ENCODE measurements at places on chromosomes 5 and 9.

- DNase-seq = no peak
These were observed 43.7 kb downstream of the GLRX start for GRCh38 chr5:95778713-95779436.

- no peak for DNase-seq
These were observed 29.0 kb upstream of the CDKN2B start for GRCh38 chr9:22037954-22038690.

GRCh38 chr5:79961716-79962574 is 29.1 kb downstream of the MTX3 start:
- DNase-seq = no peak

- DNase-seq = no peak
These were observed 599.8 kb downstream of the PDE4D start for GRCh38 chr5:59293700-59294099.

GRCh38 chr5:75274486-75274885 is 37.8 kb upstream of the ANKRD31 start:
- no peak for DNase-seq

DNA sequence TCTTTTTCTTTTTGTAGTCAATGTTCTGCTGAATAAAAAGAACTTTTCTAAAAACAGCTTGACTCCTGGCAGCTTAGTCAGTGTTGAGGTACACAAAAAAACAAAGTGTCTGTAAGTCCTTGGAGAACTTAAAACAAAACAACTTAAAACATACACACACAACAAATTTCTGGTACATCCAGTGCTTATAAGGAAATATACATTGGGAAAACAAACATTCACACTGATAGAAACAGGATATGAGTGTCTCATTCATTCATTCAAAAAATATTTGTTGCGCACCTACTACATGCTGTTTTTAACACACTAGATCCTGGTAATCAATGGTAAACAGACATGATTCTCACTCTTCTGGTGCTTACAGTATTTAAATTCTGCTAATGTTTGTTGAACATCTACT is 27.4 kb upstream of the MEGF9 start:
- no peak for DNase-seq

GRCh38 chr5:111299831-111300432 is 75.7 kb downstream of the CAMK4 start:
- DNase-seq = no peak

GRCh38 chr9:99058964-99059921 is 45.7 kb upstream of the TGFBR1 start:
- DNase-seq = no peak

DNA sequence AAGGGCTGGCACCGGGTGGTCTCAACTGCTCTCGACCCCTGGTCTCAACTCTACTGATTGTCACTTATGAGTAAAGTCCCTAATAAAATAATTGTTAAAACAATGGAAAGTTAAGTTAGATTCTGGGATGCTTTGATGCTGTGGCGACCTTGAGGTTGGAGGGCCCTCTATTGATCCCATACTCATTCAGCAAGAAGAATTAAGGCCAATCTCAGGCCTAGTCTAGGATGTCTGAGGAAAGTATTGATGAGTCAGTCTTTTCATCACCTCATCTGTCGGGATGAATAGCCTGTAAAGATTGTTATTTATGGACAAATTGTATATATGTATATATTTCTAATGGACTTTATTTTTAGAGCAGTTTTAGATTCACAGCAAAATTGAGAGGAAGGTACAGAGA is 50.8 kb downstream of the WDR36 start:
- DNase-seq = no peak

GRCh38 chr9:128145536-128145935 is 3.7 kb upstream of the LCN2 start:
- DNase-seq = no peak

- DNase-seq = no peak
These were observed 942 bp downstream of the PHF2 start for GRCh38 chr9:93577078-93577974.

DNA sequence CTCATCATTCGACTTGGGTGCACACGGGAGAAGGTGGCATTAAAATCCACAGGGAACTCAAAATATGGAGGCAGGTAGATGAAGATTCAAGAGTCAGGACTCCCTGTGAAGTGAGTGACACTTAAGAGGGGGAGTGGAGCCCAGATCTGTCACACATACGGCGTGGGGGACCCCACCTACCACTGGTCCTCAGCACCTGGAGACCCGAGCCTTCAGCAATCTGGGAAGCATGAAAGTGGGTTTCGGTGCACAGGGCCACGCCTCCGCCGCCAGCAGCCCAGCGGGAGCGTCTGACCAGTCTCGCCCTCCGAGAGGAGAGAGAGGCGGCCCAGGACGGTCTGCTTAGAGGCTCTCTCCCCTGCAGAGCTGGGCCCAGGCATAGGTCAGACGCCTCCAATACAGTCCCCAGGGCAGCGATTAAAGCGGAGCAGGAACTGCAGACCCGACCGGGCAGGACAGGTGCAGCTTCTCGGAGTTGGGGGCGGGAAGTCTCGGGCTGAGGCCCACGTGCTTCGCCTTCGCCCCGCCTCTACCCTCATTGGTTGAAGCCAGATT is 639 bp upstream of the SLC2A8 start:
- no peak for DNase-seq

DNA sequence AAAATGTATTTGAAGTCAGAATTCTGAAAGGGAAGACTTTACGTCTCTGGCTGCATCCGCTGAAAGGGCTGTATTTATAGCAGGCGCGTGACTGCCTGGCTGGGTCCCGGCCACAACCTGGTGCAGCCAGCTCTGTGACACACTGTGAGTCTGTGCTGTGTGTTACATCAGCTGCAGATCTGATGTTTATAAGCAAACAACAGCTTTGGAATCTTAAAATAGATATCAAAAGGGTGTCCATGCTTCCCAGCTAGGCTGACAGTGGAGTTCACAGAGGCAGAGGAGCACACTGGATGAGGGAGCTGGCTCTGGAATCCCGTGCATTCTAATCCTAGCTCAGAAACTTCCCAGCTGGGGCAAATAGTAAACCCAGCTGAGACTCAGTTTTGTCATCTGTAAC is 433.4 kb upstream of the BRINP1 start:
- DNase-seq = no peak

DNA sequence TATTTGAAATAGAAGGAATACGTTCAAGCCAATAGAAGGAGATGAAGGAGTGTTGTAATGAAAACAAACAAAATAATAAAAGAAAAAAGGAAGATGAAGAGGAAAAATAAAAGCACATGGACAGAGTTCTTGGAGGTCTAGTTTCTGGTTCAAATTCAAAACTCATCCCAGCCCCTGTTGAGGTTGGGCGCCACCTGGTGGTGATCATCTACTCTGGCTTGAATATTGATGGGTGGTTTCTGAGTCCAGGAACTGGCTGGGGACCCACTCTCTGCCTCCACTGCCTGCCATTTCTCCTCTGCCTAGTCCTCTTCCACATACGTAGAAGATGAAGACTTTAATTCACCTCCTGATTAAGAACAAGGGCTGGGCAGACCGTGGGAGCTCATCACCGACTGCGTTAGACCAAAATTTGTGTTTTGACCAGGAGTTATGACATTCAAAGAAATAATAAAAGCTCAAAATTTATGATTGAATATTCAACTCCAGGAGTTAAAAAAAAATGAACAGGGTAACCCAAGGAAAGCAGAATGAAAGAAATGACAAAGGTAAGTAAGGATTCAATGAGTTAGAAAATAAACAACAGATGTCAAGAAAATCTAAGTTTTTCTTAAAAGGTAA is 99.0 kb upstream of the SLC1A3 start:
- DNase-seq = peak; percentile 44
